ENCODE measurements at places on chromosomes 7 and 10.

- DNase-seq: no peak
These were observed 45.9 kb downstream of the TNS3 start for GRCh38 chr7:47535704-47536628.

DNA sequence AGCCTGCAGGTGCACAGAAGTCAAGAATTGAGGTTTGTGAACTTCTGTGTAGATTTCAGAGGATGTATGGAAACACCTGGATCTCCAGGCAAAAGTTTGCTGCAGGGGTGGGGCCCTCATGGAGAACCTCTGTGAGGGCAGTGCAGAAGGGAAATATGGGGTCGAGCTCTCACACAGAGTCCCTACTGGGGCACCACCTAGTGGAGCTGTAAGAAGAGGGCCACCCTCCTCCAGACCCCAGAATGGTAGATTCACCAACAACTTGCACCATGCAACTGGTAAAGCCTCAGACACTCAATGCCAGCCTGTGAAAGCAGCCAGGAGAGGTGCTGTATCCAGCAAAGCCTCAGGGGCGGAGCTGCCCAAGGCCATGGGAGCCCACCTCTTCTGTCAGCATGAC is 205.8 kb downstream of the CCSER2 start:
- DNase-seq: no peak

- no peak for DNase-seq
These were observed 67.7 kb downstream of the ST8SIA6 start for GRCh38 chr10:17386616-17387075.

DNA sequence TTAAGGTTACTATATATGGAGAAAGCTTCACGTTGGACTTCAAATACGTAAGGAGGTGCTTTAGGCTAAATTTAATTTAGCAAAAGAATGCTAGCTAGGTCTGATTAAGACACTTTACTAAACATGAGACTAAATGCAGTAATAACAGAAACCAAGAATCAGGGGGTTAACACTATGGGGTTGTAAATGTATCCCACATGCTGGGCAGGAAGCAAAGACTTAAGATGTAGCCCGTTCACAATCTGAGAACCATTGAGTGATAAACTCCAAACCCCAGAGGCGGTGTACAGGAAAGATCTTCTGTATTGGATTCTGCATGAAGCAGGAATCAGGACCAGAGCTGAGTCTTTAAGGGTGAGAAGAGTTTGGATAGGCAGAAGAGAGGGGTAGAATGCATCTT is 60.4 kb downstream of the FZD1 start:
- no peak for DNase-seq

DNA sequence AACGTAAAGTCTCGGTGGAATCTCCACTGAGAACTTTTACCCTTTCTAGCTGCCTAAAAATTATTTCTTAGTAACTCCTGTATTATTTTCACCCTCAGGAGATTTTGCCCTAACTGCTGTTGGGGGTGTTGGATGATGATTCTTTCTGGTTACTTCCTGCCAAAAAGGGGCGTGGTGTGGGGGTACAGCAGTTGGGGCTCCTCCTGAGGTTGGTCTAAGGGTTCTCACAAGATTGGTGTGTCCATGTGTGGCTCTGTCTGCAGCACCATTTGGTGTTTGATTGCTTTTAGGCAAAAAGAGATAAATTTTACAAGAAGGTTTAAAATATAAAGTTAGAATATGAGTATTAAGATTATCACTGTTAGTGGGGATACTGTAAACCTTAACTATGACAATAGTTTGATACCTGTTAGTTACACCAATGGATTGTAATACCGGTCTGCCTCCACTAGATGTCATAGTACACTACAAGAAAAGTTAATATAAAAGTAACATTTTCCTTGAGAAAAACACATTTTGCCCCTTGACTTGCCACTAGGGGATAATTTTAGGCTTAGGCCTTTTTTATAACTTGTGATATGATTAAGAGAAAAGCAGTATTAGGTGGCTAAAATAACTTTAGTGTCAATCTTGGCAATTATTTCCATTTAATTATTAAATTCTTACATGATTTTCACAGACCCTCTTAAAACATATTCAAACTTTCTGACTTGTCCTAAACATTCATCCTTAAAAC is 928.7 kb downstream of the IPMK start:
- DNase-seq: no peak

DNA sequence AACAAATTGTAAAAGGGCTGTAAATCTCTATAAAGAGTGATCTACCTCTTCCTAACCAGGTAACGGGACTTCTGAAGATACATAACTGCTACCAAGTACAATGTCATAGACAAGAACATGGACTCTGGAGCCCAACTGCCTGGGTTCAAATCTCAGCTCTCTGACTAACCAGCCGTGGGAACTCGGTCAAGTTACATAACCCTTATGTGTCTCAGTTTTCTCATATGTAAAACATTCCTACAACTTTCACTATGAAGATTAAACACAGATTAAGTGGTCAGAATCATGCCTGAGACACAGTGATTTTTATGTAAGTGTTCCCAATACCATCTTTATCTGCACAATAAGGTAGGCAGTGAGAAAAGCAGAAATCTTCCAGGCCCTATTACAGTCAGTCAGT is 52.6 kb downstream of the ITGB1 start:
- DNase-seq: no peak

All from activated effector memory CD4-positive, alpha-beta T cell treated with anti-CD3 and anti-CD28 coated beads, Interleukin-2, amount 50 U/mL, for 16 hours (primary cell).